ENCODE measurements at places on chromosomes 3 and 15.

DNA sequence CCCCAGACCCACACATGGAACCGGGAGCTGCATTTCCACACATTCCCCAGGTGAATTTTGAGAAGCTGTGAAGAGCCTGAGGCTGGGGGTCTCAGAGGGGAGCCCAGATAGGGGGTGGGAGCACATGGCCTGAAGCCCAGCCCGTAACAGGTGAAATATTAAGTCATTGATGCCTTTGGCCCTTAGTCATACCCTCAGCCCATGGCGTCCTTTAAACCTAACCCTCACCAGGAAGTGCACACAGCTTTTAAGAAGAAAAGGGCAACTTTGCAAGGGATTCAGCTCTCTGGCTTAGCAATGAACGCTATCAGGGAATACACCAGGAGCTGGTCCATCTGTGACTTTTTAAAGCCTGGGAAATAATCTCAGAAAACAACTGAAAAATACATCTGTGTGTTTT, 40.6 kb downstream of the WNT7A start:
- no peak overlapping the region for H3K27ac ChIP-seq
- no peak for DNase-seq
- H3K27me3 ChIP-seq: no peaks in the 10 kb centered on the region

DNA sequence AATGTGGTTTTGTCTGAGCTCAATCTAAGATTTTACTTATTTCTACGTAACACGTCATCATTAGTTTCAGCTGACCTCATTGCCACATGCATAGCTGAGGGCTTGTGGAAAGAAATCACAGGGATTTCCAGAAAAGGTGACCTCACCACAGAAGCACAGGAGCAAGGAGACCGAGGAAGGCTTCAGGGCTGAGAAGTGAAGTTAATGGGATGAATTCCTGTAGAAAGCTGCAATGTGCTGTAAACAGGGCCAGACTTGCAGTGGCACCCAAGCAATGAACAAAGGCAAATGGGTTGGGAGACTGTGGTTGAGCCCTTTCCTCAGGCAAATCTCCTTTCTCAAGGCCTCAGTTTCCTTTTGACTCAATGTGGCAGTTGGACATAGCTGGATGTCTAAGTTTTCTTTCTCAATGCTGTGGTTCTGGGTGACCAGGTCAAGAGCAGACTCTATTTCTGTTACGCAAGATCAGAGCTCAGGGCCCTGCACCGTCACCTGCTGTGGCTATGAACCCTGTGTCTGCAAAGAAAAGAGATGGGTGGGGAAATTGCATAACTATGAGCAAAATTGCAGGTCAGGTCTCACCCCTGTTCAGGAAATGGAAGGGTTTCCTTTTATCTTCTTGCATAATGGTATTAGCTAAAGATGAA, 252.2 kb upstream of the TBL1XR1 start:
- H3K36me3 ChIP-seq: no peaks in the 10 kb centered on the region
- DNase-seq: no peak
- peaks cover 16% of the 10 kb centered on the region for H3K4me1 ChIP-seq
- no peaks in the 10 kb centered on the region for H3K27me3 ChIP-seq
- no peak overlapping the region for H3K4me3 ChIP-seq
- H3K27ac ChIP-seq: no peak overlapping the region

DNA sequence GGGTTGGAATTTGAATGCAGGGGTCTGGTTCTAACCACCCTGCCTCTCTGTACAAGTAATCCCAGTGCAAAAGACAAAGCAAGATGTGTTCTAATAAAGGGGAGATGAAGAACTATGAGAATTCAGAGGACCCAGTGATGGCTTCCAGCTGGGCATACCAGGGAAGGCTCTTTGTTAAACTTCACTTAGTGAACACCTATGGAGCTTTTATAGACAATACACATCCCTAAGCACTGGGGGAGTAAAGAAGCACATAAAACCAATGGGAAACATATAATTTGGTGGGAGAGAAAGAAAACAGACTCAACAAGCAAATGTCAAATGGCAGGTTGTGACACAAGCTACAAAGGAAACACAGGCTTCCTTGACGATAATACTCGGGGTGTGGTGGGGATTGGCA, 47.9 kb upstream of the RNU6-1 start:
- H3K36me3 ChIP-seq: no peaks in the 10 kb centered on the region
- no peak overlapping the region for H3K27ac ChIP-seq
- DNase-seq: no peak
- H3K4me3 ChIP-seq: no peak overlapping the region
- no peaks in the 10 kb centered on the region for H3K4me1 ChIP-seq
- no peaks in the 10 kb centered on the region for H3K27me3 ChIP-seq

- H3K4me1 ChIP-seq: no peaks in the 10 kb centered on the region
- H3K27me3 ChIP-seq: no peaks in the 10 kb centered on the region
- no peak overlapping the region for H3K27ac ChIP-seq
- DNase-seq: no peak
Observed at GRCh38 chr15:67809441-67809840, 15.9 kb upstream of the SKOR1 start.

GRCh38 chr15:60183366-60183765, 179.3 kb downstream of the FOXB1 start:
- H3K36me3 ChIP-seq: no peaks in the 10 kb centered on the region
- no peak for DNase-seq
- H3K27ac ChIP-seq: no peak overlapping the region
- no peak overlapping the region for H3K4me3 ChIP-seq
- peaks cover 23% of the 10 kb centered on the region for H3K27me3 ChIP-seq
- no peaks in the 10 kb centered on the region for H3K4me1 ChIP-seq

- no peaks in the 10 kb centered on the region for H3K36me3 ChIP-seq
- no peak overlapping the region for H3K4me3 ChIP-seq
- peaks cover 4% of the 10 kb centered on the region for H3K4me1 ChIP-seq
Observed at GRCh38 chr3:52025453-52025852, 29.8 kb upstream of the RPL29 start.

Data from GM23248 (cell line).